ENCODE measurements at places on chromosomes 5 and 9.

DNA sequence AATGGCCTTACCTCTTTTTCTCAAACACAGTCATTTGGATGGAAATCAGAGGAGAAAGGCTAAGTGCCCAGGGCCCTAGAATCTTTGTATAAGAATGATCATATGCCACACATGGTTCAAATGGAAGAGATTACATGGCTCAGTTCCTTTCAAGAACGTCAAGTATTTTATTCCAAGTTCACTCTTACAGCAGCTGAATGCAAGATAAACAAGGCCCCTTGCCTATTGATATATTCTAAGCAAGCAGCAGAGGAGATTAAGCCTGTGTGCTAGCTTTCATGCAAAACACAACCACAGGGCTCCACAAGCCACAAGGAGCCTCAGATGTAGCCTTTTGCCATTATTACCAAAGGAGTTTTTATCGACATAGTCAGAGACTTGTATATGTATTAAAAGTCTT is 55.3 kb upstream of the SLCO6A1 start:
- no peak for DNase-seq

- peak; percentile 17 for DNase-seq
These were observed 479.0 kb downstream of the CAAP1 start for GRCh38 chr9:26413611-26414010.

DNA sequence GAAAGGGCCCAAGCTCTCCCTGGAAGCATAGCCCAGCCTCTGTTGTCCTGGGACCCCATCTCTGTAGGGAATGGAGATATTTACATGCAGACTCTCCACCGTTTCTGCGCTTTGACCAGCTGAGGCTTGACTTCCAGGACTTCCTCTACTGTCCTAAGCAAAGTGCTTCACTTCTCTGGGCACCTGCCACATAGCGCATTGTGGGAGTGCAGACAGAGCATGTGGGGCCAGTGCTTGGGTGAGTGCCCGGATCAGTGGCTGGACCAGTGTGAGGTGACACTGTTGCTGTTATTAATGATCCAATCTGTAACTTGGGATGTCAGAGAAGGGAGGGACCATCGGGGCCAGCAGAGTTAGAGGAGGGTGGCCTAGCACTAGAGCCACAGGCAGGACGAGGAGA is 10.5 kb downstream of the CXCL14 start:
- DNase-seq: no peak

GRCh38 chr5:148309746-148310145 is 2.5 kb upstream of the SPINK7 start:
- no peak for DNase-seq

DNA sequence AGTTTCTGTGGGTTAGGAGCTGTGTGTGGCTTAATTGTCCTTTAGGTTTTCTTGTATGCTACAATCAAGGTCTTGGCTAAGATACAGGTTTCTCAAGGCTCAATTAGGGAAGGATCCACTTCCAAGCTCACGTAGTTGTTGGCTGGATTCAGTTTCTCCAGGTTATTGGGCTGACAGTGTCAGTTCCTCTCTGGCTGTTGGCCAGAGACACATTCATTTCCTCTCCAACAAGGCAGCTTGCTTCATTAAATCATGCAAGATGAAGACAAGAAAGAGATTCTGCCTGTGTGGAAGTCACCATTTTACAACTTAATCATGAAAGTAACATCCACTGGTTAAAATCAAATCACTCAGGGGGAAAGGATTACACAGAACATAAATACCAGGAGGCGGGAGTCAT is 275.7 kb upstream of the KIF2A start:
- no peak for DNase-seq

DNA sequence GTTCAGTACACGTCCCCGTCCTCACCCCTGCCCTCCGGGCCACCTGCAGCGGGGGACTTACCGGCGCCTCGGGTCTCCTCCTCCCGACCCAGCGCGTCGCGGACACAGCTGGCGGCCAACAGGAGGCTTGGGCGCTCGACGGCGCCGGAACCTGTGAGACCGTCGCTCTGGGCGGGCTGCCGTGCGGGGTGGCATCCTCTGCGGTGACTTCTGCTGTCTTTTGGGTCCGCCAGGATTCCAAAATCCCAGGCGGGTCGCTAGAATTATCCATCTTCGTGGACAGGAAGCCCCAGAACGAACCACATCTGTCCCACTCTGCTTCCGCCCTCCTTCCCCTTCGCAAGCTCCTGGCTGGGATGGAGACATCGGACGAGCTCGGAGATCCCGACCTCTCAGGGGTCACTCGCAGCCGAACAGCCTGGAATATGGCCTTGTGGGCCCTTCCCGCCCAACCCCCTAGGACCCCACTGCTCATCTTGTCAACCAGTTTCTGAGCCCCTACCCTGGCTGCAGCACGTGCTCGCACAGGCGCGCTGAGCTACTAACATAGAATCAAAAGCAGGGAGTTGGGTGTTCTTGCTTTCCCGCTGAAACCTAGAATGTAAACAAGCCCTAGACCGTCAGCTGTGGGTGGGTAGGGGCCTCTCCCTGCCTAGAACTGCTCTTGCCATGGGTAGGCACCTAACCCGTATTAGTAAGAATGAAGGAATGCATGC is 947 bp upstream of the MARCHF3 start:
- DNase-seq: peak; percentile 28

DNA sequence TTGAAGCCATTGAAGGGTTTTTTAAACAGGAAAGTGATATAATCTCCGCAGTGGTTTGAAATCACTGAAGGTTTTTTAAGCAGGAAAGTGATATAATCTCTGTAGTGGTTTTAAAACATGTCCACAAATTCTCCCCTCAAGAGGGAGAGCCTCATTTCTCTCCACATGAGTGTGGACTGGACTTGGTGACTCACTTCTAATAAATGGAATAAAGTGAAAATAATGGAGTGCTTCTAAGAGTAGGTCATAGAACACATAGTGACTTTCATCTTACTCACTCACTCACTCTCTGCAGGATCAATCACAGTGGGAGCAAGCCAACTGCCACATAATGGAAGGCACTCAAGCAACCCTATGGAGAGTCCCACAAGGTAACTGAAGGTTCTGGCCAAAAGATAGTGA is 12.0 kb downstream of the CTNNAL1 start:
- no peak for DNase-seq

GRCh38 chr5:102421647-102422046 is 77.2 kb downstream of the SLCO6A1 start:
- no peak for DNase-seq

GRCh38 chr9:128393970-128394369 is 22.8 kb downstream of the URM1 start:
- DNase-seq: no peak

- DNase-seq: no peak
These were observed 14.7 kb upstream of the CFAP157 start for GRCh38 chr9:127692071-127692470.

DNA sequence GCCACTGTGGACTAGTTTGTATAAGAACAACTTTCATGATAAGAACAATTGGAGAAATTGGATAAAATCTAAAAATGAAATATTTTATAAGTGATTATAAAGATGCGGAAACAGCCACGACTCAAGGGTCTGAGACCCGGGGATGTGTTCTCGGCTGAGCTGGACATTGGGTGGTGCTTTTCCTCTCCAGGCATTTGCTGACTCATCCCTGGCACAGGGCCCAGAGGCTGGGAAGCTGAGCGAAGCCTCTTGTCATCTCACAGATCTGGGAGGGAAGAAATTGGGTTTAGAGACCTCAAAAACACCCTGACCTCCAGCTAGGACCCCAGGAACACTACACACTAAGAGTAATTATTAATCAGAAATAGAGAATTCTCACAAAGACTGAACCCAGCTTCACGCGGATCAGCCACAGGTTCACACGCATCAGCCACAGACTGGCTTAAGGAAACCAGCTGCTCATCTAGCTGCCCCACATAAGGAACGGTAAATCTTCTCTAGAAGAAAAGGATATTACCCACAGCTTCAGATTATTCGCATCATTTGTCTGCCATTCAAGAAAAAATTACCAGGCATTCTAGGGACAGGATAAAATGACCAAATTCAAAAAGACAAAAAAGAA is 2.8 kb upstream of the OR2V1 start:
- no peak for DNase-seq

- DNase-seq: no peak
These were observed 107.3 kb downstream of the OR2K2 start for GRCh38 chr9:111222757-111223156.

Measured in renal pelvis (tissue), 12 donors.